Stimulated activated CD4-positive, alpha-beta T cell treated with anti-CD3 and anti-CD28 coated beads, Interleukin-15, amount 100 ng/mL, for 24 hours (primary cell): ENCODE measurements at places on chromosomes 2 and 18.

DNA sequence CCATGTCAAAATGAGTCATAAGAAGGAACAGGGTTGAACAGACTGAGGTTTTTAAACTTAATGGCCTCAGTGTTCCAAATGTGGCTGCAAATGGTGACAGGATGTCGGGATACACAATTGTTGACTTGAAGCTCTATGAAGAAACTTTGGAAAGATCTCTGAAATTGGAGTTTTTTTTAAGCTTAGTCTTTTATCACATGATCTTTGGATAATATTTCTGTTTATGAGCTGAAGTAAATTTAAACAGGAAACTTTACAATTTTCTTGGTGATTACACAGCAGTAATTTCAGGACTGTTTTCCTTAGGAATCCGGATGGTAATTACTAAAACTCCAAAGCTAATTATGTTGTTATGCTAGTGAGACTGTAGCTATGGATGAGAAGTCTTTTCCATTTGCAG, 199.1 kb upstream of the NRXN1 start:
- DNase-seq = no peak

GRCh38 chr18:45749918-45750689, 26.1 kb downstream of the SLC14A1 start:
- no peak for DNase-seq

DNA sequence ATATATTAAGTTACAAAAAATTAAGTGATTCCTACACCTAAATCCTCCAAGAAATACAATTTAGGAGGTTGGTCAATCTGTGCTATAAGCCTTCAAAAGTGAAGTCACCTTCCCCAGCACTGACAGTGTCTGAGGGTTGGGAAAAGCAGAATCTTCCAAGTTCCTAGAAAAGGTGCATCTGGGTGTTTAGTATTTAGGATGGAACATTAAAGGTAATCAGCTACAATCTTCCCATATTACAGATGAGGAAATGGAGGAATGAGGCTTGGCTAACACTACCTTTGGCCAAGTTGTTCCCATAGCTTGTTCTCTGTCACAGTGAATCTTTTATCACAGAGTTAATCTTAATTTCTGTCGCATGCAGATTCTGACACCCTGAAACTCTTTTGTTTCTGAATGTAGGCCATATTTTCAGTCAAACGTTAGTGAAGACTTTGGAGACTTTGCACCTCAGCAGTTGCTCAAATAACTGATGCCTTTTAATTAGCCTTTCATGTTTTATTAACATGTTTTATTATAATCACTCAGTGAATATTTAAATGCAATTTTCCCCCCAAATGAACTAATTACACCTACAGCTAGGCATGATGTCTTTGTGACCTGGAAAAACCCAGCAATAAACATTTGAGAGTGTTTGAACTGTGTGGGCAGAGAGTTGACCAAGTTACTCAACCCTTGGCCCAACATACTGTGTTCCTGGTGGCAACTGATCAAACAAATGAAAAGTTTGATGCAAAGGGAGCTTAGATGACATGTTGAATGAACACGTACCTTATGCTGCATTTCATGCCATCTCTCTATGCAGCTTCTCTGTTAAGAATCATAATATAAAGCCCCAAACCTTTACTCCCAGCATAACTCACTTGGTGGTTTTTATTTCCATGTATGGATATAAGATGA, 17.6 kb downstream of the FN1 start:
- DNase-seq = no peak

DNA sequence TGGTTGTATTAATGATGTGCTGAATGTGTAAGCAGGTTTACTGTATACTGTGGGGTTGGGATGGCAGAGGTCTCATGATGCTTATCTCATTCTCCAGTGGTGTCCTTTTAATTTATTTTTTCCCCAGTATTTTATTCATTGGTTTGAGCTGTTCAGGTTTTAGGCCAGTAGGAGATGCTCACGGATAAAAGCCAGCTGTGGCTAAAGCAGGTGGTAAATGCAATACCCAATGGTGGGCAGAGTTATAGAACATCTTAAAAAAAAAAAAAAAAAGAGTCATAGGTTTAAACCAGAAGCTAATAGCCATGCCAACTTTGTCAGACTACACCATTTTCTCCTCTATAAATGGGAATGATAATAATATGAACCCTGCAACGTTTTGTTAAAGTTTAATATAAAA, 57.8 kb upstream of the NEUROD1 start:
- no peak for DNase-seq

GRCh38 chr2:68156419-68156818, 1.3 kb upstream of the PNO1 start:
- DNase-seq = no peak

DNA sequence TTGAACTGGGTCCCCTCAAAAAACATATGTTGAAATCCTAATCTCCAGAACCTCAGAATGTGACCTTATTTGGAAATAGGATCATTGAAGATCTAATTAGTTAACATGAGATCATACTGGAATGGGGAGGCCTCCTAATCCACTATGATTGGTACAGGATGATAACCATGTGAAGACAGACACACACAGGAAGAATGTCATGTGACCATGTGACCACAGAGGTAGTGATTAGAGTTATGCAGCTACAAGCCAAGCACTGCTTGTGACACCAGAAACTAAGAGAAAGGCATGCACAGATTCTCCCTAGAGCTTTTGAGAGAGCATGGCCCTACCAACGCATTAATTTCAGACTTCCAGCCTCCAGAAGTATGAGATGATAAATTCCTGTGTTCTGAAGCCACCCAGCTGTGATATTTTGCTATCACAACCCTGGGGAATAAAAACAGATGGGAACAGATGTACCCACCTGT, 47.0 kb upstream of the TGIF1 start:
- DNase-seq = no peak

GRCh38 chr2:86019121-86019520, 86.6 kb downstream of the POLR1A start:
- no peak for DNase-seq

DNA sequence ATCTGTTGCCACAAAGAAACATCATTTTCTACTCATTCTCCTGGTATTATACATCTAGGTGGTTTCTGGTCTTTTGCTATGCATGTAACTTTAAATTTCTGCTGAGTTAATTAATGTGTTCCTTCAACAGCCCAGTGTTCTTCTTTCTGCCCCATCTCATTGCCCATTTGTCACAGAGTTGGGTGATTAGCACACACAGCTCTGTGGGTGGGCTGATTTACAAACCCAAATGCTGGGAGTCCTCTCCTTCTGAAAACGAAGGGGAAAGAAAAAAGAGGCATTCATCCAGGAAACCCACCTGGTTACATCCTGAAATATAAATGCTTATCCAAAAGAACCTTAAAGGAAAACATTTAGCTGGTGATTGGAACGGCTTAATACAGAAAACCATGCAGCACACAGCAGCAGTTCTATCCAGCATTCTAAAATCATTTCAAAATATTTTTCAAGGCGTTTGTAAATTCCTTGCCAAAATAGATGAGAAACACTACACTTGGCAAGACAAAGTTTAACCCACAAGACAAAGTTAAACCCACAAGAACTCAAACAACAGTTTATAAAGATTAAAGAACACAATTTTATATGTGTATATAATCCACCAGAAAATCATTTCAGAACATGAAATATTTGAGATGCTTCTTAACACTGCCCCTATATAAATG, 177.9 kb downstream of the ANTXR1 start:
- no peak for DNase-seq

DNA sequence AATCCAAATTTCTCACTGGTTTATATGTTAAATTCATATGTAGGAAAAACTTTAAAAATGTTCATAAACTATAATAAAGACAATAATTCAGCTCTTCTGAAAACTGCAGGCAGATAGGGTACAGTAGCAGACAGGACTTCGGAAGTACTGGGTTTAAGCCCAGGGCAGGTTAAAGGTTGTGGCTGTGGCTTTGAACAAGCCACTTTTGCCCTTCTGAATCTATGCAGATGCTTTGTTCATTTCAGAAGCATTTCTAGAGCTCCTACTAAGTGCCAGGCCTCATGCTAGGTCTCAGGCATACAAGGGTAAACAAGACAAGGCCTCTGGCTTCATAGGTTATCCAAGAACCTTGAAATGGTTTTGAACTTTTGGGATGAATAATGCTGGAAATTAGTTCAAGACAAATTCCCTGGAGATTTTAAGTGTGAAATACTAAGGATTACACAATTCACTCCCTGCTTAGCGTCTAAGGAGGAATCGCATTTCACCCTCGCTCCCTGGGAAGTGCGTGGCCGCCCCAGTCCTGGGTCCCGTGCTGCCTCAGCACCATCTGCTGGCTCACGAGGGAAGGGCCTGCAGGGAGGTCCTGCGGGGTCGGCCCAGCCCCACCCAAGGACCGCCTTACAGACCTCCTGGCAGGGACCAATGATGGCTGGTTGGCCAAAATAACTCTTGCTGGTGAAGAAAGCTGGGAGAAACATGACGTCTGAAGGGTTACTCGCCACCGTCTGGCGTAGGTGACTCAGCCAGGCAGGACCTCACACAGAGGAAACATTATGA, 67.7 kb upstream of the L3MBTL4 start:
- DNase-seq = peak; percentile 9
